ENCODE measurements at places on chromosomes 2 and 18.

- no peak for DNase-seq
Observed at GRCh38 chr2:190948671-190949070, 65.3 kb downstream of the STAT1 start.

- DNase-seq = no peak
Observed at GRCh38 chr2:217903859-217904613, 98.8 kb downstream of the TNS1 start.

- no peak for DNase-seq
Observed at GRCh38 chr2:241156971-241157441, 6.7 kb downstream of the PPP1R7 start.

DNA sequence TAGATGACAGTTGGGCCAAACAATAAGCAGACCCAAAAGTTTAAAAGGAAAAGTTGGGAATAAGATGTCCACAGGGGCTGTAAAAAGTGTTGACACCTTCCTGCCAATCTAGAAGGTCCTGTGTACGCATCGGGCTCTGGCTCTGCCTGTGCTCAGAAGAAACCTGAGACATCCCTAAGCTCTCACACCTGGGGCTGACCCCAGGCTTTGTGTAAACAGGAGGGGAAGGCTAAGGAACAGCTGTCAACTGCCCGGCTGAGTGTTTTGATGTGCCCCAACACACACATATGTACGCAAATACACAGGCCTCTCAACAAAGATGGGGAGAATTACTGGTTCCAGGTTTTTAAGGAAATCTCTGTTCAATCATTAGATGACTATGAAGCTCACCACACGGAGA, 59.5 kb downstream of the TMEM131 start:
- no peak for DNase-seq

GRCh38 chr2:231160701-231161100, 35.9 kb upstream of the HTR2B start:
- DNase-seq = no peak

- DNase-seq = no peak
Observed at GRCh38 chr2:38113981-38114708, 38.2 kb upstream of the CYP1B1 start.

DNA sequence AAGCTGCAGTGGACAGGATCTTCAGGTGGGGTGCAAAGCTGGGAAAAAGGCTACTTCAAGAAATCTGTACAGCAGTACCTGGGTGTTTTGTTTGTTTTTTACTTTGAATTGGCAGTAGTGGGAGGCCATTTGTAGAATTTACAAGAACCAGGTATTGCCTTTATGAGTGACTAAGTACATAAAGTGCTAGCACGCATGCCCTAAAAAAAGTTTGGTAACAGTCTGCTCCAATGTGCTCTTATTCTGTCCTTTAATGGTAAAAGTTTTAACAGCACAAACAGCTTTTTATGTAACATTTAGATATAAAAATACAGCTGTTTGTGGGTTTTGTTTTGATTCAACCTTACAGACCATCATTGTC, 17.2 kb downstream of the REV1 start:
- DNase-seq = no peak

GRCh38 chr2:26458365-26459042, 19.4 kb downstream of the OTOF start:
- no peak for DNase-seq

DNA sequence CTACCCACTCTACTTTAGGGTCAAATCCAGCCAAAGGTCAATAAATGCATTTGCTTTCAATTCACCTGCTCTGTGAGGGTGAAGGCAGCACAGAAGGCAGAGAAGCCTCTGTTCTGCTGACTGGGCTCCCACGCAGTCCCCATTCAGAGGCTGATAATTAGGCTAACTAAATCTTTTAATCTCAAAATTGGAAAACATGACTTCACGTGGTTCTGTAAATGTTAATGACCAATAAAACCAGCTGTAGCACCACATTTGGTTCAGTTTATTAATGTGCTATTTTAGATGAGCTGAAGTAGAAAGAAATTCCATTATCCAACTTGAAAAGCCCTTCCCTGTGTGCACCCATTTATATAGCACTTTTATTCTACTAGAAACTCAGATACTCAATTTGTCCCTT, 310.6 kb downstream of the C1D start:
- DNase-seq = no peak

DNA sequence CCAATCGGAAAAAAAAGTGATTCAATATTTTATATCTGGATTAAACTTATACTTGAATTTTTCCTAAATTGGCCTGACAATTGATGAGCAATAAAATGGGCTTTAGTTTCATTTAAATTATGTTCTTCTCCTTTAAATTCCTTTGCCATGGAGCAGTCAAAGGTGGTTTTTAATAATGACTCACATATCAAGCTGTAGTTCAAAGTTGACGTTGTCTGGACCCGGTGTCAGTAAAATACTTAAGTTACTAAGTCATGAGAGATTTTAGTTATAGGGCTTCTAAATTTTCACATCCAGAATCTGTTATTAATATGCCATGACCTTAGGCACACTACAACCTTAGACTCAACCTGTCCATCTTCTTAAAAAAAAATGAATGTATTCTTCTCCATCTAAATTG, 62.5 kb downstream of the CDH2 start:
- no peak for DNase-seq

DNA sequence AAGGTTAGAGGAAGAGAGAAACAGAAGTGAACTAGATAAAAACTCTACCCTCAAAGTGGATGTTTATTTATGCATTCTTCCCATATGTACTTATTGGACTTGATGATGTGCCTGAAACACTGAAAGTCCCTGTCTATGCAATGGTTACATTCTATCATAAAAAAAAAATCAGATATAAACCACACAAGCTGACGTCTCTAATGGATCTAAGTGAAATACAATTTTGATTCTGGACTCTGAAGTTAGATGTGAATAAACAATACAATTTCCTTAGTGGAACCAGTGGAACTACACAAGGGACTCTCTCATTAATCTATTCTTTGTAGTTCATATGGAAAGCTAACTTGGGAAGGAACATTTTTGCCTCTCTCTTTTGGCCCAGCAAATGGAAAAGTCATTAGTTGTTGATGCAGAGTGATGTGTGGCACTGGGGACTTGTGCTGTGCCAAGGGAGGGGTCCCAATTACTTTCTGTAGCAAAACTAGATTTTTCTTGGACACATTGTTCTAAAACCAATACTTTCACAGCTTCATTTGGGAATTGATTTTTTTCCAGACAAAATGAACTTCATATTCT, 376.8 kb downstream of the TRIB2 start:
- no peak for DNase-seq

DNA sequence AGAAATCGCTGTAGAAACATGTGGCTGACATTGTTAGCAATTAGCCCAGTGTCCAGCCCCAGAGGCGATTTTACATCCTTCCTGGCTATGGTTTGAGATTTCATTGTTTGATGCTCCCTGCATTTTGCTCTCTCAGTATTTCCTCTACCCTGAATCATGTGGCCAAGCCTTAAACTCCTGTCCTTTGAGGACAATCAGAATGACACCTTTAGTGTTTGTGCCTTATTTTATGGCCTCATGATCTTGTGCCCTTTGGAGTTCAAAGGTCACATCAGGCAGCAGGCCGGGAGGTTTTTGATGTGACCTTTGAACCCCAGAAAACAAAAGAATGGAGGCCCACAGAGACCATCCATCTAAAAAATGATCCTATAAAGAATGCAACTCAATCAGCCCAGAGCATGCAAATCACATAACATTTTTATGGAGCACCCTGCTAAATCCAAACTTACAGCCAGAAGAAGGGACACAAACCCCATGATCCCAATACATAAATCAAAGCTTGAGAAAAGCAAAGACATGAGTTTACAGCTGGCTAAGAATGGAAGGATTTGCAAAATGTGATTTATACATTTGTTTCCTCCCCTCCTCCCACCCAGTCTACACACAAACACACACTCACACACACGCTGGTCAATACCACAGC, 52.5 kb downstream of the FECH start:
- no peak for DNase-seq

- peak; percentile 81 for DNase-seq
Observed at GRCh38 chr18:37006742-37007141, 177.8 kb downstream of the KIAA1328 start.

DNA sequence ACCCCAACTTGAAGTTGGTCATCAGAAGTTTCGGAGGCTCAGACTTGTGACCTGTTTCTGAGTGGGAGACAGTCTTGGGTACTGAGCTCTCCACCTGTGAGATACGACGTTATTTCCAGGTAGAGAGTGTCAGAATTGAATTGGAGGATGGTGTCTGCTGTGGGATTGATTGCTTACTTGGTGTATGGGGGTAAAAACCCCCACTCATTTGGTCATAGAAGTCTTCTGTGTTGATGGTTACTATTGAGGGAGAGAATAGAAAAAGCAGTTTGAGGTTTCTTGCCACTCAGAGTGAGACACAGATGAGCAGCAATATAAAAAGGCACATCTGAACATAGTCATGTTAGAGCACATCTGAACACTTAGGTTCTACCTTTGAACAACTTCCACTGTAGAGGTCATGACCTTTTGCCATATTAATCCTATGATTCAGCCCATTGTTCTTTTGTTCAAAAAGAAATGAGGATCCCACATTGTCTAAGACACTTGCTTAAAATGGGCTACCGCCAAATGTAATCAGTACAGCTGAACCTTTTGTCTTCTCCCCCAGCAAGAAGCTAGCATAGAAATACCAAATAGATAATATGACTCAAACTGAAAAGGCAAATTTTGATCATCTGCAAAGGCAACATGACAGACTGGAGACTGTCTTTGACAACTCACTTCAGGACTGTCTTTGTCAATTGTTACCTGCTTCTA, 73.3 kb downstream of the NAB1 start:
- peak; percentile 91 for DNase-seq

- DNase-seq = no peak
Observed at GRCh38 chr2:208097801-208098200, 26.5 kb downstream of the CRYGD start.

GRCh38 chr2:103161456-103162289, 399.8 kb downstream of the TMEM182 start:
- DNase-seq = peak; percentile 34

DNA sequence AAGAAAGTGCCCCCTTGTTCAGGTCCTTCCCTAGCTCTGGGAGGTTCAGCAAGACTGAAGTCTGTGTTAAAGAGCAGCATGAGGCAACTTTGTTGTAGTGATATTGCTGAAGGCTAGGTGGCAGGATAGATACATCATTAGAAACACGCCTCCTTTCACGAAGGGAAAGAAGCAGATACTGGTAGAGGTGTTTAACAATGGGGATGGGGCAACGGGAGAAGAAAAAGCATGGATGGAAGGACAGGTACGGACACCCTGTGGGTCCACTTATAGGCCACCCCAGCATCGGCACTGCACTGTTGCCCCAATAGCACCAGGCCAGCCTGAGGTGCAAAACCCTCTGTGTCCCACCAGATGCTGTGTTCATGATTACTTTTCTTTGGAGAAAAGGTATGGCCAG, 3.5 kb upstream of the IGFBP5 start:
- DNase-seq = peak; percentile 37

GRCh38 chr18:44579028-44579702, 101.5 kb upstream of the SETBP1 start:
- DNase-seq = peak; percentile 16

GRCh38 chr18:44637210-44638033, 43.3 kb upstream of the SETBP1 start:
- DNase-seq = peak; percentile 55

- DNase-seq = no peak
Observed at GRCh38 chr2:184302506-184302905, 295.8 kb upstream of the ZNF804A start.

DNA sequence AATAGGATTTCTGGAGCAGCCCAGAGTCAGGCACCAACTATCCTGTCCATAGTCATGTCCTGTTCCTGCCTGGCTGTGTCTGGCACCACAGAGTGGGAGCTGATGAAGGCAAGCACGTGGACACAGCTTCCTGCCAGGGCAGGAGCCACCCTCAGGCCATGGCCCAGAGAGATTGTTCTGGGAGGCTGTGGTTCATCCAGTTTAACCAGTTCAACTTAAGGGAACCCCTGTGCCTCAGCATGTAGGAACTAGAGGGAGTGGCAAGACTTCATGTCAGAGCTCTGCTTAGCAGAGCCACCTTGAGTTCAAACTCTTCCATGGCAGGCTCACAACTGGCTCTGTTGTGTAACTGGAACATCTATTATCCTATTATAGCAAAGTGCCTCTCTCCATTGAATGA, 73.2 kb upstream of the NCKAP5 start:
- DNase-seq = no peak

DNA sequence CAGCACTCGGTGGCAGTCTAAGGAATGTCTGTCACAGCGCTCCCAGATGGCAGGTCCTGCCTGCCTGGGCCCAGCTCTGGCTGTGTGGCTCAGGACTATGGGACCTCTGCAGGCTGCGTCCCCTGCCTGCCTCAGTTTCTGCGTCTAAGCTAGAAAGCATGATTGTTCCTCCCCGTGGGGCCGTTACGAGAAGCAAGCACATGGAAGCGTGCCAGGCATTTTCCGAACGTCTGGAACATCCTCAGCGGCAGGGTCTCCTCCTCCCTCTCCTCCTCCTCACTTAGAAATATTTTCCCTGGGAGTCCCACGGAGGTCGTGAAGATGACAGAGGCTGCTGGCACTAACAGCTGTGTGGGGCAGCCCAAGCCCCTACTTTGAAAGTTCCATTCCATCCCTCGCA, 43.3 kb downstream of the LRRFIP1 start:
- no peak for DNase-seq
